ENCODE measurements at places on chromosomes 11 and 22.
A peak's percentile ranks its signal among the peaks of the same experiment; 100 is the strongest.

GRCh38 chr11:17410606-17411379 is 22.3 kb upstream of the KCNJ11 start:
- peak; percentile 62 for DNase-seq

DNA sequence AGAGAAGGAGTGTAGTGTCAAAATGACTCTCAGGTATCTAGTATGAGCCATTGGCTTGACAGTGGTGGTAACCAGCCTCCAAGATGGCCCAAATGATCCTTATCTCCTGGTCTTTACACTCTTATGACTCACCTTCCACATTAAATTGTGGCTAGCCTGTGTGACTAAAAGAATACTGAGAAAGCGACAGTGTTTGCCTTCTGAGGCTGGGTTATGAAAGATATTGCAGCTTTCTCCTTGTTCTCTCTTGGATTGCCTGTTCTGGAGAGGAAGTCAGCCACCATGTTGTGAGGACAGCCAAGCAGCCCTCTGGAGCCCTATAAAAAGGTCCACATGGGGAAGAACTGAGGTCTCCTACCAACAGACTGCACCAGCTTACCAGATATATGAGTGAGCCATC is 15.8 kb downstream of the C11orf71 start:
- no peak for DNase-seq

GRCh38 chr22:49997251-49997599 is 15.3 kb downstream of the IL17REL start:
- peak; percentile 24 for DNase-seq

- DNase-seq: no peak
These were observed 2.2 kb downstream of the PTDSS2 start for GRCh38 chr11:452203-452744.

GRCh38 chr11:68997995-68998348 is 15.1 kb downstream of the MRGPRF start:
- no peak for DNase-seq

GRCh38 chr11:34840736-34841386 is 75.3 kb downstream of the APIP start:
- peak; percentile 43 for DNase-seq

- no peak for DNase-seq
These were observed 36.5 kb downstream of the MADD start for GRCh38 chr11:47306484-47306844.

DNA sequence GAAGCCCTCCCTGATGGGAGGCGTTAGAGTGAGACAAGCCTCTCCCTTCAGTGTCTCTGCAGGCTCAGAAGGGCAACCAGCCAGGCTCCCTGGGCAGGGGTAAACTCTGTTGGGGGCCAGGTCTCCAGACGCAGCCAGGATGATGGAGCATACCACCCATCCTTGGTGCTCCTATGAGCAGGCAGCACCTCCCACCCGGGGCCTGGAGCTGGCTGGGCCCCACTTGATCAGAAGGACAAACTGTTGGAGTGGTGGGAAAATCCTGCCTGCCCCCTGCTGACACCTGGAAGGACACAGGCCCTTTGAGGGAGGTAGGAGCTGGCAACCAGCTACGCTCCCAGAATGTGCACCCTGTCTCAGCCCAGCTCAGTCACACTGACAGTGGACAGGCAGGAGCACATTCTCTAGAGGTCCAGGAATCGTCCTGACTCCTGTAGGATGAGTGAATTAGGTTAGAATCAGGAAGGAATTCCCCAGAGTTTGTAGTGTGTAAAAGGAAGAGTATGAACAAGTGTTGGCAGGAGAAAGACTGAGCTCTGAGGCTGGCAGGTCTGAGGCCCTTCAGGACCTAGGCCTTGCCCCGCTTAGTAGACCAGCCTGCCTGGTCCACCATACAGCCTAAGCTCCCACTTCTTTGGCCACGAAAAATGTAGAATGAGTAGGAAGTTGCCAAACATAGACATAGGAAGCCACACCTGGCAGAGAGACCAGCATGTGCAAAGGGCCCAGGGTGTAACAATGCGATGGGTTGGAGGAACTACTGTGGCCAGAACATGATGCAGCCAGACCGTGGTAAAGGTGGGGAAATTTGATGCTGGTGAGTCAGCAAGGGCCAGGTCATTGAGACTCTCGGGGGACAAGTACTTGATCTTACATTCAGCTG is 19.1 kb downstream of the ARHGEF17 start:
- DNase-seq: no peak

DNA sequence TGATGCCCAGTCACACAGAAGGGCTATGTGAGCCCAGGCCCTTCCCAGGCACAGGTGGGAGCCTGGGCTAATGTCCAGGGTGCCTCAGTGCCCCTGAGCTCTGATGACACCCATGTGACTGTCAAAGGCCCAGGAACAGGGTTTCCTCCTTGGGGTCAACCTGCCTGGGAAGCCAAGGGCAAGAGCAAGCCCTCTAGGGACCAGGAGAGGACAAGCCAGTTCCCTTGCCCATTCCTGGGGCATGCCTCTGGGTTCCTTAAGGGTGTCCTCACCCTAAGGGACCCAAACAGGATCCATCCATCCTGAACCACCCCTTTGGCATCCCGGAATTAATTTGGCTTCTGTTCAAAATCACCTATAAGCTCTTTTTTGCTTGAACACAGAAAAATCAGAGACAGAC is 39.0 kb downstream of the PISD start:
- DNase-seq: no peak

GRCh38 chr11:93525601-93526345 is 17.4 kb downstream of the SMCO4 start:
- DNase-seq: no peak
